Activated CD4-positive, CD25-positive, alpha-beta regulatory T cell (primary cell): ENCODE measurements at places on chromosomes 6 and 20.
A peak's percentile ranks its signal among the peaks of the same experiment; 100 is the strongest.

- DNase-seq, result no peak
These were observed 1.3 kb downstream of the SOBP start for GRCh38 chr6:107491138-107491609.

GRCh38 chr20:62671765-62672164, 29.5 kb downstream of the SLCO4A1 start:
- no peak for DNase-seq

DNA sequence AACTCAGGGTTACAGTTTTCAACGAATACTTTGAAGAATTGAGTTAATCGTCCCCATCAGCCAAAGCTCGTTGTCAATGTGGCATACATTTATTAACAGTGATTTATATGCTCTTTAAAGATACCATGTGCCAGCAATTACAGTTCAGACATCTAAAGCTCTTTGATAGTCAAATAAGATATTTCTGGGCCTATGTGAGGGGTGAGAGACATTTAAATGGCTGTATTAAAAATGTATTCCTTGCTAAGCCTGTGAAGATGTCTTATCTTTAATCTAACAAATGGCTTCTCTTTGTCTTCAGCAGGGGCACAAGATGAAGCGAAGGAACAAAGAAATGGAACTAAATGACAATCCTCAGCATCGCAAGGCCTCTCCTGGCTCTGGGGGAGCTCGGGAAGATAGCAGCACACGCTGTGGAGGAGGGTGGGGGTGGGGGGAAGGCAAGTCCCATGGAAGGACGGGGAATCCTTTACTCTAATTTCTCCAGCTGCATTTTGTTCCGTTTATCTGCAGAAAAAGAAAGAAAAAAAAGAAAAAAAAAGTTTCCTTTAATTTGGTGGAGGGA, 523.6 kb downstream of the KIF16B start:
- no peak for DNase-seq

- DNase-seq, result peak; percentile 14
These were observed 73.1 kb downstream of the HIVEP2 start for GRCh38 chr6:142871910-142872331.

DNA sequence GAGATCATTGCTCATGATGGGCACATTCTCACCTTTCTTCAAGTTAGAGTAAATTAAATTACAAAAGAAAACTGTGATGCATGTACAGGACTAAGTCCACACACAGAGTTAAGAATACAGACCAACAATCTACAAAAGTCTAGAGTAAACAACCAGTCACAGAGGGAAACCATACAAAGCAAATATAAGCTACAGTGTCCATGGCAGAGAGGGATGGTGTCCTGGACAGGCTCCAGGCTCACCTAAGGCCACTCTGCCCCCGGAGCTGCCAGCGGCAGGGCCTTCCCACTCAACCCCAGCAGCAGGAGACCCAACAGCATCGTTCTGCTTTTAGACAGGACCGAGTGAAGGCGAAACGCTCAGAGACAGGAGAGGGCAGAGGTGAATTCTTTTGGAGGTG, 16.0 kb downstream of the PDE10A start:
- no peak for DNase-seq

- no peak for DNase-seq
These were observed 125.9 kb upstream of the TRAF3IP2 start for GRCh38 chr6:111731456-111732195.

GRCh38 chr20:15378151-15378550, 1040.7 kb upstream of the FLRT3 start:
- no peak for DNase-seq

GRCh38 chr6:108238322-108238721, 22.5 kb downstream of the SNX3 start:
- no peak for DNase-seq

- no peak for DNase-seq
These were observed 45.1 kb downstream of the OGFRL1 start for GRCh38 chr6:71333697-71334096.

- no peak for DNase-seq
These were observed 13.4 kb upstream of the STX16 start for GRCh38 chr20:58637466-58638213.

- no peak for DNase-seq
These were observed 45.6 kb downstream of the DUSP22 start for GRCh38 chr6:337805-338368.

DNA sequence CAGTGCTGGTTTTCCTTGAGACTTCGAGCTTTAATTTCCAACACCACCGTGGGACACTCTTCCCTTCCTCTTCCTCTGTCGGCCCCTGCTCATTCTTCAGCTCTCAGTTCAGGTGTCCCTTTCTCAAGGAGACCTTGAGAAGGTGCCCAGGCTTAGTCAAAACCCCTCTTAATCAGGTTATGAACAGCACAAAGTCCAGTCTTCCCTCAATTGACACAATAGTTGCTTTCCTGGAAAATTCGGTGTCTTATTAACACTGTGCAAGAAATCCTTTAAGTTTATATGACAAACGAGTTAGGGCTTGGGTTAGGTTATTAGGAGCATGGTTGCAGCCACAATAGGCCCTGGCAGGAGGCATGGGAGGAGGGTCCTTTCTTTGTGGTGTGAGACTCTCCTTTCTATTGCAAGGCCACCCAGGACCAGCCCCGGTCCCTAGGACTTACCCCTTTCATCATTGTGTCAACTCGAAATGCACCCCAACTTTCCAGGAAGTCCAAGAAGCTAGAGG, 1.5 kb upstream of the NSFL1C start:
- no peak for DNase-seq

DNA sequence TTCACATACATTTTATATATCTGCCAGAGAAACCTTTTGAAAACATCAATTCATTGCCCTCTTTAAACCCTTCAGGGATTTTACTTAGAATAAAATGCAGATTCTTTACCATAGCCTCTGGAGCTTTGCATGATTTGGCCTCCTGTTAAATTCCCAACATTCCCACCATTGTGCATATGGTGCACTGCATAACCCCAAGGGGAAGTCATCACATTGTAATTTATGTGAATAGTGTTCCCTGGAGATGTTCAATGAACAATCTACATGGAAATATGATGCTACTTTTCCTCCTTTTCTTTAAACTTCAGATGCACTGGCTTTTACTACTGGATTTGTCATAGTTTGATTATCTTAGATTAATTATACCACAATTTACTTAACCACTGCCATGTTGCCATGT, 94.7 kb downstream of the PHF3 start:
- DNase-seq, result no peak

DNA sequence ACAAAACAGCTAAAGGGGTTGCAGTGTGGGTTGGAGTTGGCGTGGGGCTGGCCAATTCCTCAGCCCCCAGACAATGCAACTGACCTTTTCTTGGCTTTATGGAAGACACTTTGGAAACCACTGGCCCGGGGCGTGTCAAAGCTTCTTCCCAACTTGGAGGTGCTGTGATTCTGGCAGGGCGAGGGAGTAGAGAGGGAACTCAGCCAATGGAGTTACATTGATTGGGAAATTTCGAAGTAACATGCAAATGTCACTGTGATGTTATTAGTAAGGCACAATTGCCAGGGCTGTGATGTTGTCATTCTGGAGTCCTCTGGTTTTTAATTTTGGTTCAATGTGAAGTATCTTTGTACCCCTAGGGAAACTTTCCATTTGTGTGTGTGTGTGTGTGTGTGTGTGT, 41.5 kb upstream of the EPB41L1 start:
- DNase-seq, result no peak

GRCh38 chr6:163415620-163416556, 1.4 kb downstream of the QKI start:
- DNase-seq, result no peak

- DNase-seq, result no peak
These were observed 16.9 kb upstream of the SLC35F1 start for GRCh38 chr6:117890172-117890571.

DNA sequence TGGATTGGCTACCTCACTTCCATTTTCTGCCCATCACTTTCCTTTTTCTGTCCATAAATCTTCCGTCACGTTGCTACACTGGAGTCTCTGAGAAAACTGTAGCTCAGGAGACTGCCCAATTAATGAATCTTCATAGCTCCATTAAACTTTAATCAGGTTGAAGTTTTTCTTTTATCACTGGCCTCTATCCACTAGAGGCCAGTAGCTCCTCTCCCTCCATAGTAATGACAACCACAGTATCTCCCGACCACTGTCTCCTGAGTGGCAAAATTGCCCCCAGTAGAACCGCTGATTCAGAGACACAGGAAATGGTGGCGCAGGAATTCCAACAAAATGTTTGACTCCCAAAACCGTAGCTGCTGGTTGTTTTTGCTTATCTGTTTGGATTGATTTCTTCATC, 18.4 kb upstream of the DOK5 start:
- DNase-seq, result no peak

GRCh38 chr6:79713701-79714322, 82.7 kb downstream of the SH3BGRL2 start:
- no peak for DNase-seq

- DNase-seq, result no peak
These were observed 22.6 kb downstream of the DDO start for GRCh38 chr6:110392727-110393126.

DNA sequence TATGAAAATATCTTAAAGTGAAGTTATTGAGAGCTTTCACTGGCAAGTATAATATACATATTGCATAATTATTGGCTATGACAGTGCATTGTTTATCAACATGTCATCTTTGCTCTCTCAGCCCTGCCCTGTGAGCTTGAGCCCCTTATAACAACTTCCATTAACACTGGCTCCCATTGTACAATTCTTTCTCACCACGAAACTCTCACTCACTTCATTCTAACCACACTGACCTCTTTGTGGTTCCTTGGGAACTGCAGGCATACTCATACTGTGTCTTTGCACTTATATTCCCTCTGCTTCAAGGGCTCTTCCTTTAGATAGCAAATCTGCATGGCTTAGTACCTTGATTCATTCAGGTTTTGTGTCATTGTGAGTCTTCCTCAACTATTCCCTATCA, 411.8 kb downstream of the CDKAL1 start:
- no peak for DNase-seq

- no peak for DNase-seq
These were observed 1.8 kb upstream of the PRDM1 start for GRCh38 chr6:106084106-106084988.

GRCh38 chr20:38307371-38308046, 3.6 kb downstream of the BPI start:
- DNase-seq, result no peak

- no peak for DNase-seq
These were observed at the start of gene LAMA5 for GRCh38 chr20:62367136-62367632. Gene LAMA5 (minus strand): TSS chr20:62367312. CDS start chr20:62367245, 67 bp downstream.

- no peak for DNase-seq
These were observed 44.8 kb downstream of the GCLC start for GRCh38 chr6:53500095-53500494.

GRCh38 chr20:53303413-53303760, 290.3 kb downstream of the ZNF217 start:
- DNase-seq, result no peak

- no peak for DNase-seq
These were observed 41.3 kb downstream of the CARMIL1 start for GRCh38 chr6:25320459-25320858.

GRCh38 chr6:36593569-36594028, 563 bp upstream of the SRSF3 start:
- no peak for DNase-seq

DNA sequence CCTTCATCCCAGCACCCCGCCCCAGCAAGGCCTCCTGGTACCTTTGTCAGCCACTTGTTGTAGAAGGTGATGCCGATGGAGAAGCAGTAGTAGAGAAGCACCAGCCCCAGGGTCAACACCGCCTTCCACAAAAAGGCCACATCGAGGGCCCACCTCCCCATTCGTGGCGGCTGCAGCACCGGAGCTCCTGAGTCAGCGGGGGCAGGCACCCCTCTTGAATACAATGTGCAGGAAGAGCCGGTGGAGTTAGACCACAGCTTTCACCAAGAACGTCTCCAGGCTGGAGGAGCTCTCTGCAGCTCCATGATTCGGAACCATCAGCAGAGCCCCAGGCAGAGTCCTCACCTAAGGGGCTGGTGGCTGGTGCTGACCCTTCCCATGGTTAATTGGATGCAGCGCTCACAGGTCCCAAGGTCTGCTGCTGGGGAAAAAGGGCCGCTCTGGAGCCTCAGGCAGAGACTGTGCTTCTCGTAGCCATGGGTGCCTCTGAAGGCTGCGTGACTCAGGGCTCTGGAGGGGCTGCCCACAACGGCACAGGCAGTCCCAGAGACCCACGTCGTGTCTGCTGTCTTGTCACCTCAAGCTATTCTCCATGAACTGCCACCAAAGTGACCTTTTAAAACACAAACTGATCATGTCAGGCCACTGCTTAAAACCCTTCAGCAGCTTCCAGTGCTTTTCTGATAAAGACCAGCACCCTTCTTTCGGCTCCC, 47.9 kb downstream of the ELMO2 start:
- DNase-seq, result no peak

GRCh38 chr20:61573415-61574305, 321.6 kb downstream of the CDH4 start:
- DNase-seq, result no peak

DNA sequence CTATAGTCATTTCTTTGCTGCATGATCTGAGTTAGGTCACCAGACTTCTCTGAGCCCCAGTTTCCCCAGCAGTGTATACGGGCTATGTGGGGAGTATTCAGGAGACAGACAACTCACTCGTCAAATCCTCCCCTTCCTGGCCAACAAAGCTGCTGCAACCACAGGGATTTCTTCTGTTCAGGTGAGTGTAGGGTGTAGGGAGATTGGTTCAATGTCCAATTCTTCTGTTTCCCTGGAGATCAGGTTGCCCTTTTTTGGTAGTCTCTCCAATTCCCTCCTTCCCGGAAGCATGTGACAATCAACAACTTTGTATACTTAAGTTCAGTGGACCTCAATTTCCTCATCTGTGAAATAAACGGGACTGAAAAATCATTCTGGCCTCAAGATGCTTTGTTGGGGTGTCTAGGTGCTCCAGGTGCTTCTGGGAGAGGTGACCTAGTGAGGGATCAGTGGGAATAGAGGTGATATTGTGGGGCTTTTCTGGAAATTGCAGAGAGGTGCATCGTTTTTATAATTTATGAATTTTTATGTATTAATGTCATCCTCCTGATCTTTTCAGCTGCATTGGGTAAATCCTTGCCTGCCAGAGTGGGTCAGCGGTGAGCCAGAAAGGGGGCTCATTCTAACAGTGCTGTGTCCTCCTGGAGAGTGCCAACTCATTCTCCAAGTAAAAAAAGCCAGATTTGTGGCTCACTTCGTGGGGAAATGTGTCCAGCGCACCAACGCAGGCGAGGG, 594 bp upstream of the CDKN1A start:
- DNase-seq, result no peak

GRCh38 chr6:35620706-35621105, 68.0 kb downstream of the FKBP5 start:
- DNase-seq, result no peak

DNA sequence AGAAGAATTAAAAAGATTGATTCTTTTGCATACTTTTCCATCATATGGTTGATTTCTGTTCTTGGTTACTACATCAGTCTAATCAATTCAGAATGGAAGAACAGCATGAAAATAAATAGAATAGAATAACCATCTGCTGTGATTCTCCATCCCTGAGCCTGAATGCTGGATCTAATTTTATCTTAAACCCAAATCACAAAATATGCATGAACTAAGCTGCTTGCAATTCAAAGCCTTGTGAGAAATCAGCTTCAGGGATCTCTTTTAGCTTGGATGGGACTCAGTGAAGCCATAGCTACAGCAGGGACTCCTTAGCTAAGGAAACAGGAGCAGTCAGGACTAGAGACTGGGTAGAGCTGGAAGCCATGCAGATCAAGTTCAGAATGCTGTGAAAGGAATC, 74.1 kb downstream of the TPBG start:
- no peak for DNase-seq

GRCh38 chr20:21395666-21396598, 1.4 kb downstream of the NKX2-4 start:
- DNase-seq, result no peak
